ENCODE measurements at places on chromosomes 5 and 9.

- DNase-seq, result no peak
Measured at GRCh38 chr9:25889661-25890060, 211.4 kb upstream of the TUSC1 start.

DNA sequence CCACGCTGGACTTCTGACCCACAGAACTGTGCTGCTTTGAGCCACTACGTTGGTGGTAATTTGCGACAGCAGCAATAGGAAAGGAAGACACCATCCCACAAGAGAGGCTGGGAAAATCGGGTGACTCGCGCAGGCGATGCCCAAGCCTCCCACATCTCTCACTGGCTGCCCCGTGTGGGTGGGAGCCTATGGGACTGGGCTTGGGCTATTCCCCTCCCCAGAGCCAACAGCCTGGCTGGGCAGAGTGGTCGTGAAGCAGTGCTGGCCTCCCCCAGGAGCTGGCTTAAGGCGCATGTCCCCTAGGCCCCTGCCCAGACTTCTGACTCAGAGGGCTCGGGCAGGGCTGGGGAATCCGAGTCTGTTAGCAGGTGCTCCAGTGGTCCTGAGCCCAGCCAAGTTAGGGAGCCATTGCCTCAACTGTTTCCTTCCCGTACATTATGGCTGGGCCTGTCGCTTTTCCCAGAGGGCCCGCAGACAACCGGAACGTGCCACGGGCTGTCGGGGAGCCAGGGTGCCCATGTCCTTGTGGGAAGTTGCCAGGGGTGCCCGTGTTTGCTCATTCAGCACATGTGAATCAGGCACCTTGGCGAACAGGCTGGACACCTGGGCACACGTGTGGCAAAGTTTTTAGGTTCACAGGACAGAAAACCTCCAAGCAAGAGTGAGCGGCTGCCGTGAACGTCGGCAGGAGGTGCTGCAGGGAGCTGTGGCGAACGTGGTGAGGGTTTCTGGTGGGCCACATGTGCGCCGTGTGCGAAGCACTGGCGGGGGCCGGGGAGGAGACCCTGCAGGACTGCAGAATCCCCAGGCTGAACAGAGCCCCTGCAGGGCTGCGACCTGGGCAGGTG lies 7.0 kb upstream of the RASGEF1C start:
- no peak for DNase-seq

DNA sequence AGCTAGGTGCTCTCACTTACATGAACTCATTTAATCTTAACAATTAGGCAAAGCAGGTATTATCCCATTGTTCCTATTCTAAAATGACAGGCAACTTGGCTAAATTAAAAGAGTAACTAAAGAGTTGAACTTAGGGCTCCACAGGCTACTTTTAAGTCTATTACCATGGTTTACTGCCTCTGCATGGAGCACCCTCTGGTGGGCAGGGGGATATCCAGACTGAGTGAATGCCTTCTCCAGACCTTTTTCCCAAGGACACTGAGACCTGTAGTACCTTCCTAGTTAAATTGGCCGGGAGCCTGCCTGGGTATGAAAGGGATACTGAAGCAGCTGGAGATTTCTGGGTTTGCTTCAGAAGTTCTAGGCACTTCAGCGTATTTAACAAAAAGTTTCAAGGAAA lies 238.1 kb downstream of the ELAVL2 start:
- DNase-seq, result no peak

DNA sequence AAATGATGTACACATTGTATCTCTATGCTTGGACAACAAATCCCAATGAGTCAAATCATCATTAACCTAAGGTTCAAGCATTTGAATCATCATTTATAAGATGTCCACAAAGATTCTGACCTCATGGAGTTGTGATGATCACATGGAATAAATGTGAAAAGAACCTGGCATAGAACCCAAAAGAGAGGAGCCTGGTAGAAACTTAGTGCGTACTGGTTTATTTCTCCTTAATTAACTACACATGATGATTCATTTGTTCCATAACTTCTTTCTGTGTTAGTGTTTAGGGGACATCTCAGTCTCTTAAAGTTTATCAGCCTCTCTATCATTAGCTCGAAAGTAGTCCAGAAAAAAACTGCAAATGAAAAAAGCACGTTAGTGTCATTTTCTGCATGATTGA lies 411.6 kb downstream of the BRINP1 start:
- no peak for DNase-seq

DNA sequence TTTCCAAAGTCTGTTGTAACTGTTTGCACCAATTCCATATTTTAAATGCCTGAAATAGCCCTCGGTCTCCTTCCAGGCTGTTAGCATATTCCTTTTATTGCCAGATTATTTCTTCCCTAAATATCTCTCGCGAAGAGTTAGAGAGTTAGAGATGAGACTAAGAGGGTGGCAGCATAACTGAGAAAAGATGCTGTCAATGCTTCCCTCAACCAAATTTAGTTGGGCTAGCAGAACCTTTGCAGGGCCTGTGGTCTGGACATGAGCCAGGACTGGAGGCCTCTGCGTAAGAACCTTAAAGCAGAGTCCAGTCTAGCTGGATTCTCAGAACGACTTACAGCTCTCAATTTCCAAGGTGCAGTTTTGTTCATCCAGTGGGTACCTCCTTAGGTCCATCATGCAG lies 135.9 kb downstream of the GABRB2 start:
- DNase-seq, result no peak

GRCh38 chr5:40828690-40829661 lies 6.0 kb downstream of the RPL37 start:
- no peak for DNase-seq

DNA sequence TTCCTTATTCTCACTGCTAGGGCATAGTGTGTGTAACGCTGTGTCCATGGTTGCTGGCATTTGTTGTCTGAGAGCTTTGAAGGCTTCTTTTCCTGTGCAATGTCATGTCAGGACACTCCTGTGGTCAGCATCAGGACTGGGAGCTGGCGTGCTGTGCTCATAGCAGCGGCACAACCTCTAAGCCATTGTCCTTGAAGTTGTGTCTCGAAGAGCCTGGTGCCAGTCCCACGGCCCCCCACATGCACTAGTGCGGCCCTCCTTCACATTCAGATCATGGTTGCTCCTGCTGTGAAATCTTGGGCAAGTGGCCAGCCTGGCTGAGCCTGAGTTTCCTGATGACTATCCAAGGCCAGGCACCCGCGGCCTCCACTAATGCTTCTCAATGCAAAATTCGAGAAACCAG lies 32.4 kb downstream of the PDZD2 start:
- DNase-seq, result no peak

DNA sequence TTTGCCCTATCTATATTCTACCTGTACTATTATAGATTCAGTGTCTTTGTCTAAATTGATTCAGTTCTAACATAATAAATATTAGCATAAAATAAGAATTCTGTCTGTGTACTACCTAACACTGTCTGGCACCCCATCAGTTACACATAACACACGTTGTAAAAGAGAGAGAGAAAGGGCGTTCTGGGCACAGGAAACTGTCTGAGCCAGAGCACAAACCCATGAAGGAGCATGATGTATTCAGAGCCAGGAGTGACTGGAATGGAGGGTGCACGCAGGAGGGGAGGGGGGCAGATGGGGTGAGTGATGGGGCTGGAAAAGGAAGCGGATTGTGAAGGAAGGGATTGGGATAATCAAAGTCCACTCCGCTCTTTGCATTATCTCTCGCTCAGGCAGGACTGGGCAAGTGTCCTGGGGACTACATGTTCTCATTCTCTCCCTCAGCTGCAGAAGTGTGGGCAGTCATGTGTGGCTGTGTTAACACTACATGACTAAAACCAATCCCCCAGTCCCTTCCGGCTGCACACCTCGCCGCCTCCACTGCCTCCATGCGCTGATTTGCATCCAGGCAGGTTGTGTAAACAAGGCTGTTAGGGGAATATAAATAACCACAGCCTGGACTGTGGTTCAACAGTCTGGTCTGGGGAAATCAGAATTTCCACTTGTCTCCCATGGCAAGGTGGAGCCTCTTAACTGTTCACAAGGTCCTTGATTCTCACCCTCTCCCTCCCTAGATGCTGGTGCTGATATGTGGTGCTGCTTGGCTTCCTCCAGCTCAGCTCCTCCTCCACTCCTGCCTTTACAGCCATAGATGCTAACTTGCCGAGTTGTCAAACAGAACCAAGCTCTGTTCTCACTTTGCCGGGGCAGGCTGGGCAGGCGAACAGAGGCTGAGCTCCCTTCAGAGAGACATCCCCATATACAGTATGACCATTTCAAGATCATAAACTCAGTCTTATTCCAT lies 367.5 kb upstream of the BRINP1 start:
- DNase-seq, result no peak

- no peak for DNase-seq
Measured at GRCh38 chr5:6805841-6806240, 92.6 kb downstream of the TENT4A start.

GRCh38 chr5:74295676-74296075 lies 344.9 kb downstream of the ENC1 start:
- no peak for DNase-seq

GRCh38 chr9:97510797-97511654 lies 9.6 kb downstream of the TMOD1 start:
- DNase-seq, result no peak

GRCh38 chr9:110329639-110330230 lies 7.9 kb downstream of the TXNDC8 start:
- DNase-seq, result peak; percentile 80

DNA sequence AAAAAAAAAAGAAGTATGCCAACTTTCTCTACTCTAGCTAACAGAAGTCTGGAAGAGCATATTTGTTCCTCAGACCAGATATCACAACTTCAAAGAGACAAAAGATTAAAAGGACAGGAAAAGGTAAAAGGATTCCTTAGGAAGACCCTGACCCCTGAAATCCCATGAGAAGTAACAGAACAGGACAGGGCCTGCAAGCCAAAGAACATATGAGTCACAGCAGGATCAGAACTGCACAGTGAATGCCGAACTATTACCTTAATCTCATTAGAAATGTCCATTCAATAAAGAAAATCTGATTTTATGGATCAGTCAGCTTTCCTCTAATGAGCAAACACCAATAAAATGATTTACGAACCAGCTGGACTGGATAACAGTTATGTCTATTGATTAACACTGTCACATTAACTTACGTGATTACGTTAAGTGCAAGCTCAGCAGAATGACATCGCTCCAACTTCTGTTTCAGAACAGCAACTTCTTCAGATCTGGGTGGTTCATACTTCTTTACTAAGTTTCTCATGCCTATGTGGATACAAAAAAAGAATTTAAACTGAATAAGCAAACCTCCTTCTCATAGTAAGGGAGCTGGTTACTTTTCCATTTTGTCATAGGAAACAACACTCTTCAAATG lies 13.6 kb downstream of the CCNH start:
- DNase-seq, result no peak

GRCh38 chr9:6304232-6304631 lies 23.9 kb upstream of the TPD52L3 start:
- DNase-seq, result no peak

DNA sequence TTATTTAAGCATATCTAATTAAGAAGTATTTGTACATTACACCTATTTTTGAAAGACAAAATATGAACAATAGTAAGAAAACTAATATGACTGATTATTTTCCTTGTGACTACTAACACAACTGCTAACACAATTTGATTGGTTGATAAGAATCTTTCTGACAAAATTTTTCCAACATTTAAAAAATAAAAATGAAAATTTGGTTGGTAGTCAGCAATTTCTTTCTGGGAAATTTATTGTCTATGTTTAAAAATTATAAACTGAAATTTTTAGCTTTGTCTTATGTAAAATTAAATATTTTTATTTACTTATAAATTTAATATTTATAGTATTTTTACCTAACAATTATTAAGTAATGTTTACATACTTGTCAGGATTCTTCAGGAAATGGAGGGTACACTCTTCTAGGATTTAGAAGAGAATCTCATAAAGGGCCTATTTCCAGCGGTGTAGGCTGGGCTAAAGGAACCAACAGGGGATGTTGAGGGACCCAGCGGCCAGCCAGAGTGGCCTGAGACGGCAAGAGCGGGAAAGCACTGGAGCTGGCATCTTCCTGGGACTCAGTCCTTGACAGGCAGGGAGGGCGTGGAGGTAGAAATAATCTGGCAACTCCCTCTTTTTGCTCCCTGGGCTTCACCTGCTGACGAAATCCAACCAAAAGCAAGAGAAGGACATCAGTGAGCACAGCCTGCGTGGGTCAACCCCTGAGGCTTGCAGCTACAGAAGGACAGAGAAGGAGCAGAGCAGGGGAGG lies 14.7 kb upstream of the FAM120A start:
- DNase-seq, result no peak

DNA sequence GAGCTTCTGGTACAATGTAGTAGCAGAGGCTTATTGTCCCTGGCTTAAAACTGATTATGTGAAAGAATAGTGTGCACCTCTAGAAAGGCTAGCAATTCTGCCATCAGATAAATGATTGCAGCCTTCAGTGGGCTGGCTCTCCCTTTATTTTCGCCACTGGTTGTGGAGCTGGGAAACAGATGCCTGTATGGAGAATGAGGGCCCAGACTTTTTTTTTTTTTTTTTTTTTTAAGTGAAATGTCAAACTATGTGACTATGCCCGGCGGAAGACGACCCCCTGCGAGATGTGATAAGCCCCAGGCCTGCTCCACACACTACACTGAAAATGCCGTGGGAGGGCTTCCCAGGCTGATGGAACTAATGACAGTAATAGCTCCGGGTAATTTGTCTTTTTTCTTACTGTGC lies 28.7 kb downstream of the ISL1 start:
- DNase-seq, result no peak

- DNase-seq, result no peak
Measured at GRCh38 chr5:122112063-122112462, 17.3 kb upstream of the ZNF474 start.

GRCh38 chr5:120504057-120504456 lies 40.0 kb downstream of the PRR16 start:
- DNase-seq, result no peak

DNA sequence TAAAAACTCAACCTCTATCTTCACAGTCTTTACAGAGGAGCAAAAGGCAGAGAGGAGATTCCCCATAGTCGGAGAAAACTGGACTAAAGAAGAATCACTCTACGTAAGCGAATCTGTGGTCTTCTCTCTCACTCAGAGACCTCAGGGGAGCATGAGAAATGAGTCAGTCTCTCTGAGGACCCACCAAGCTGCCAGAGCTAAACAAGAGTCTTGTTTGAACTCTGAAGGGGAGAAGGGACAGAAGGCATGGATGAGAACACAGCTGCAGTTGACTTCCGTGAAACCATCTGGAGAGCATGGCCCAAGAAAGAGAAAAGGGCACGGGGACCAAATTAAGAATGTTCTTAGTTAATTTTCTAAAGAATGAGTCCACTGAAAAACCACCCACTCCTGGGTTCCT lies 12.8 kb upstream of the MAN2A1 start:
- DNase-seq, result no peak

DNA sequence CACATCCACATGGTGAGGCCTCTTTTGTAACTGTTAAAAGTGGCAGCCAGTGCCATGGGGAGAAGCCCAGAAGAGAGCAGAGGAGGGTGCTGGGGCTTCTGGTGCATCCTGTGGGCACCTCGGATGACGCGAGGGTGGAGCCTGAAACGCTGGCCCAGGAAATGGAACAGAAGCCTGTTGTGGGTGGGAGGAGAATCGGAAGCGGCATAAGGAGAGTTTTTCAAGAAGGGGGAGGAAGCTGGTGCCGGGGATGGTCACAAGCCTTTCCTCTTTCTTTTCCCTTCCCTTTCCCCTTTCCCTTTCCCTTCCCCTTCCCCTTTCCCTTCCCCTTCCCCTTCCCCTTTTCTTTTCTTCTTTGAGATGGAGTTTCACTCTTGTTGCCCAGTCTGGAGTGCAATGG lies 12.9 kb downstream of the ANKRD33B start:
- no peak for DNase-seq

- peak; percentile 13 for DNase-seq
Measured at GRCh38 chr5:64166201-64166959, 737 bp downstream of the RNF180 start.

Data from T47D (cell line).